ENCODE measurements at places on chromosomes 2 and 18.

GRCh38 chr2:42795275-42795674 is 2.9 kb upstream of the HAAO start:
- no peak for DNase-seq

DNA sequence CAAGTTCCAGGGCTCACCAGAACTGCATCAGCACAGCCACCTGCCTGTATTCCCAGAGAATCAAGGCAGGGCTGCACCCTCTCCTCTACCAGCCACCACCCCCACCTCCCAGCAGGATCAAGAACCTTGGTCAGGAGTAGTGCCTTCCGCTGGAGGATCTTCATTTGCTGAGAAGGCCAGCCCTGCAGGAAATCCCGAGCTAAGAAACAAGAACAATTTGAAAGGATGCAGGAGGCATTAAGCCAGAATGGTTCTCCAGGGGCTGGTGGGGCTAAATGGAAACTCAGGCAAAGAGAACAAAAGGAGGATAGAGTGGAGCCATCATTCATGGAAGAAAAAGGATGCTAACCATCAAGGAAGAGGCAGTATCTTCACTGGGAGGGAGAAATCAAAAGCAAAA is 147.3 kb upstream of the SLC14A2 start:
- DNase-seq, result no peak

DNA sequence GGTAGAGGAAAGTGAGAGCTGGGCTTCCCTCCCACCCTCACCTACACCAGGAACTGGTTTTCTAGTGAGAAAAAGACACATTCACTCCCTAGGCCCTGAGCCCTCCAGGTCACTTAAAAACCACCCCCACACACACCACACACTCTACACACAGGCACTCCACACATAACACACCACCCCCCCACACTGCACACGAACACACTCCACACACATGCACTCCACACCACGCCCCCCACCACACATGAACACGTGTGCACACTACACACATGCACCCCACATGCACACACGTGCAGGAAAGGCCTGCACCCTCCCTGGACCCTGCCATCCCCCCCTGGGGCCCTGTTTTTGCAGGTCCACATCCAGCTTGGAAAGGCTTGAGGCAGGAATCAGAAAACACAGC is 67.6 kb downstream of the RALBP1 start:
- no peak for DNase-seq

- no peak for DNase-seq
These were observed 59.5 kb downstream of the ACKR3 start for GRCh38 chr2:236628981-236629605.

GRCh38 chr2:156663757-156664409 is 227.7 kb downstream of the GPD2 start:
- no peak for DNase-seq

GRCh38 chr18:50721451-50722120 is 98.2 kb downstream of the MRO start:
- DNase-seq, result no peak

DNA sequence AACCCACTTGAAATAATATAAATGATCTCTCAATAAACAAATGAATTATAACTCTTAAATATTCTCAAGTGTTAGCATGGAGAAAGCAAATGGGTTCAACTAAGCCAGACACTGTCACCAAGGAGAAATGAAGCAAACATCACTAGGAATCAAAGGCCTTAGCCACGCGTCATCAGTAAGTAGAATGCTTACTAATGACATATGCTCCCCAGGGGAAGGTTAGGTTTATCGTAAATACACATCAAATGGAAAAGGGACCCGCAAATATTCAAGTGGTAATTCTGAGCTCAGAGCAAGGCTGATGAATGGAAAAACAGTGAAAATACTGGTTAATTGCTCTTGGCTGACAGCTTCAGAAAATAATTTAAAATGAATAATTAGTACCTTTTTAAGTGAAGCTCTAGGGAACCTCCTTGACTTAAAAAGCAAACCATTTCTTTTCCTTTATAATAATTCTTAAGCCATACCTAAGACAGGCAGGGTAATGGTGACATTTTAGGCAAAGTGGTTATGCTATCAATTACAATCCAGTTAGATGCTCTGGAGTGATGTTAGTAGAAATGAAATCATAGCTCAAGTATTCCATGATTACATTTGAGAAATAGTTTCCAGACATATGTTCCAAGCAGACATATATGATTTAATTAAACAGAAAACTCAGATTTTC is 101.5 kb downstream of the ALPK2 start:
- no peak for DNase-seq

DNA sequence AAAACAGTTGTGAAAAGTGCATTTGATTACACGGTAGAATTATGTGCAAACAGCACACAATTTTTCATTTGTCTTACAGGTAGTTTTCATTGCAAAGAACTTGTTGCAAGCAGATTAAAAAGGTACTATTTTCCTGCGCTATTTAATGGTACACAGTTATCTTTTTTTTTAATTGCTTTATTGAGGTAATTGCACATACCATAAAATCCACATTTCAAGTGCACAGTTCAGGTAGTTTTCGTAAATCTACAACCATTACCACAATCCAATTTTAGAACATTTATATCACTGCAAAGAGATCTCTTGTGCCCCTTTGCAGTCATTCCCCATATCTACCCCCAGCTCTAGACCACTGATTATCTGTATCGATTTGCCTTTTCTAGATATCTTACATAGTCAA is 2.6 kb upstream of the GALNT1 start:
- DNase-seq, result no peak

GRCh38 chr2:30978044-30978443 is 160.2 kb downstream of the GALNT14 start:
- DNase-seq, result no peak

DNA sequence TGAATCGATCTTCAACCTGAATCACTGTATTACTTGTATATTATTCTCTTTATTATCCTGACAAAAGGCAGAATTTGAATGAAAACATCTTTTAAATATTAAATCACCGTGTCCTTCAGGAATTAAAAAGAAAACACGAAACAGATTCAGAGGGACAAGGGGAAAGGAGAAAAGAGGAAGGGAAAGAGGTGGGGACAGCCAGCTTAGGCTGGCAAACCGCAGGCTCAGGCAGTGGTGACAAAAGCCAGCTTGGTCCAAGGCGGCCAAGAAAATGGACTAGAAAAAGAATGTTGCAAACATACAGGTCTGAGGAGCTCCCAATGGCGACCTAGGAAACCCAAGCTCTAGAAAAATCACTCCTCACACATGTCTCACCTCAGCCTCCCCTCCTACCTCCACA is 6.8 kb downstream of the B4GALT6 start:
- DNase-seq, result no peak

DNA sequence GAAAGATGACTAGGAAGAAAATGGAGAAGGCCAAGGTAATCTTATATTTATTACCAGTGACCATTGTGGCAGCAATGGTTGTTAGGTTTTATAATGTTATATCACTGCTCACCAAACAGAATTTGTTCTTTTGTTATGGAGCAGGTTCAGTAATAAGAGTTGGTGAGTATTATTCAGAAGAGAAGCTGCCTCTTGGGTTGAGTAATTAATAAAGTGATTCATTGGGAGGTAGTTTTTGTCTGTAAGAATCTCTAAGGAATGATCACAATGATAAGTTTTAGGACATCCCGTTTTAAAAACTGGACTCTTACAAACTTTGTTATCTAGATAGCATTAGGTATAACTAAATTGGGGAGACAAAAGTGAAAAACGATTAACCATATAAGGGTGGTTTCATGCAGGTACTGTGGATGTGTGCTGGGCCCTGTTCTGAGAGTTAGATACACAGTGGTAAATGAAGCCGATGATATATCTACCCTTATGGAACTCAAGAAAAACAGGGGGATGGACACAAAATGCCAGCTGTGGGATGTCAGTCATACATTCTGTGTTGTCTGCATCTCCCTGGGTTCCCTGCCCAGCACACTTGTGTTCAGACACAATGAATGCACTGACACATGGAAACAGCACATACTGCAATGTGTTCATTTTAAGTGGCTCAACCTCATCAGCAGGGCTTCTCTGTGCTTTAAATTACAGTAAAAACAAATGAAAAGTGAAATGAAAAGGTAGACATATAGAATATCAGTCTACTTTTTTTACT is 7.5 kb downstream of the MAP4K4 start:
- no peak for DNase-seq

GRCh38 chr2:150389447-150389846 is 98.0 kb downstream of the RND3 start:
- no peak for DNase-seq

DNA sequence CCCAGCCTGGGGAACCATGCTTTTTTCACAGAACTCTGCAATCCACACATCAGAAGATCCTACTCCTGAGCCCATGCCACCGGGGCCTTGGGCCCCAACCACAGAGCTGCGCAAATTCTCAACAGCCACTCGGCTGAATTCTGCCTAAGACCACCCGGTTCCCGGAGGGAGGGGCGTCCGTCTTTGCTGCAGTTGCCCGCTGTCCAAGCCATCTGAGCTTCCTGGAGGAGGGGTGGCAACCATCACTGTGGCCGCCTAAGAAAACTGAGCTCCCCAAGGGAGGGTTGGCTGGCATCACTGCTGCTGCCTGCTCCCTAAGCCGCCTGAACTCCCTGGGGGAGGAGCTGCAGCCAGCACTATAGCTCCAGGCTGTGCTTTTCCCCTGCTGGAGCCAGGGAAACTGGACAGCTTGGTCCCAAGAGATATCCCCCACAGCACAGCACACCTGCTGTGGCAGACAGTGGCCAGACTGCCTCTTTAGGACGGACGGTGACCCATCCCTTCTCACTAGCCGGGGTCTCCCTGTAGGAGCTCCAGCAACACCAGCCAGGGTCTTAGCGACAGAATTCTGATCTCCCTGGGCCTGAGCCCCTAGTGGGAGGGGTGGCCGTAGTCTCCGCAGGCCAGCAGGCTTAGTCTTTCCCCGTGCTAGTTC is 1411.6 kb upstream of the CDH2 start:
- DNase-seq, result no peak

- no peak for DNase-seq
These were observed 9.5 kb downstream of the CEBPZOS start for GRCh38 chr2:37205689-37206341.

DNA sequence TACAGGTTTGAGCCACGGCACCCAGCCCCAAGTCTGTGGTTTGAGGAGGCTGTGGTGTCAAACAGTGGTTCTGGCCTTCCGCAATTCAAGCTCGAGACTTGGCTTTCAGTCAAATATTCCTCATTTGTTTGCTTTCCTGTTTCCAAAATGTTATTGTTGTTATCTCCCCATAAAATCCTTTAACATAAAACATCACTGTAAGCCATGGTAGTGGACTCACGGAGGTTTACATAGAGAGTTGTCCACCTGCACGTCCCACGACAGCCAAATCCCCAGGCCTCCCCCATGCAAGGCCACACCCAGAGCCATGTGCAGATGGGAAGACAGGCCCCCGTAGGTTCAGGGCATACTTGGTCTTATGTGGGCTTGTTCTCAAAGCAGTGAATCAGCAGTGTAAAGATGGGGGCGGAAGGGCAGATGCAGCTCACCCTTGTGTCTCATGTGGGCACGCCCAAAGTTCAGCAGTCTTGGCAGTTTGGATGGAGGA is 18.9 kb upstream of the ST3GAL5 start:
- no peak for DNase-seq

- no peak for DNase-seq
These were observed at the start of gene OTX1 for GRCh38 chr2:63050334-63051041. Gene OTX1, plus strand, starts transcription at chr2:63050830. Its CDS starts 2,161 bp downstream, at chr2:63052991.

- DNase-seq, result no peak
These were observed 157.9 kb upstream of the UNC80 start for GRCh38 chr2:209613649-209614305.

GRCh38 chr2:88117973-88118372 is 9.9 kb downstream of the FABP1 start:
- no peak for DNase-seq

GRCh38 chr2:141820893-141821292 is 309.9 kb downstream of the LRP1B start:
- no peak for DNase-seq

GRCh38 chr2:61185231-61185728 is 23.3 kb downstream of the C2orf74 start:
- DNase-seq, result no peak

- DNase-seq, result no peak
These were observed 169.1 kb upstream of the KLF7 start for GRCh38 chr2:207334624-207335371.

DNA sequence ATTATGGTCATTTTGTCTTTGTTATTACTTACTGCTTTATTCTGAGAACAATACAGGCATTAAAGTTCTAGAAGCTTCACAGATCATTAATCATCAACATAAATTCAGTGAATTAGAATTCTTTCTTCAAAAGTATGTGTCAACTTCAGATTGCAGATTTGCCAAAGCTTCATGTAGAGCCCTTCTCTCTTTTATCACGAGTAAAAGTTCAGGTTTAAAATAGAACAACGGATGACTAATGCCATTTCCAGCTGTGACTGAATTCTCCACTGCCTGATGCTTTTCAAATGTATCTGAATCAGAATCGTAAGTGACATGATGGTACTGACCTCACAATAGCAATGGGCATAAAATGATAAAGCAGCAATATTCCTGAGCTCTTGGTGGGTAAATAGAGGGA is 116.0 kb downstream of the ABCA12 start:
- no peak for DNase-seq

DNA sequence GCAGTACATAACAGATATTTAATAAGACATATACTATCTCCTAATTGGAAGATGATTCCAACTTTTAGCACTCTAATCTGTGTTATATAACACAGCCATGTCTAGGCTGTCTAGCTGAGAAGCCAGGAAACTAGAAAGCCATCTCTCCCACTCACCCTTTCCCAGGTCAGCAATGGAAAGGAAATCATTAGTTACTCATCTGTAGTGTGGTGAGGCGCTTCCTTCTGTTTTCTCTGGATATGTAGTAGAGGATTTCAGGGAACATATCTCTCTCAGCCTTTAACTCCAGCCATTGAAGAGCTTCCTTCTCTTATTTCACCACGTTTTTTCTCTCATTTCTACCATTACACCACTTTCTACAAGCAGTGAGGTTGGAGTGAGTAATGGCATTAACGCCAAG is 19.4 kb downstream of the RBBP8 start:
- no peak for DNase-seq

- DNase-seq, result no peak
These were observed 7.9 kb downstream of the MTERF4 start for GRCh38 chr2:241094172-241094571.

- DNase-seq, result no peak
These were observed 13.1 kb downstream of the PKDCC start for GRCh38 chr2:42060718-42061619.

GRCh38 chr2:177252808-177253531 is 11.6 kb downstream of the NFE2L2 start:
- DNase-seq, result no peak

GRCh38 chr2:40043191-40043590 is 264.1 kb upstream of the THUMPD2 start:
- DNase-seq, result no peak

GRCh38 chr2:152407204-152407721 is 72.3 kb downstream of the FMNL2 start:
- DNase-seq, result no peak

GRCh38 chr18:38174594-38174993 is 609.0 kb upstream of the CELF4 start:
- DNase-seq, result no peak

Data from stimulated activated CD8-positive, alpha-beta memory T cell treated with anti-CD3 and anti-CD28 coated beads, Interleukin-15, amount 100 ng/mL, for 24 hours (primary cell).